Melanocyte of skin (primary cell): ENCODE measurements at places on chromosomes 7 and 10. TPM values are rescaled to one million over a fixed set of nuclear protein-coding genes. Genes with fewer than 3 reads are reported as not detected.

The TSPAN12 gene
- total RNA-seq, result 0.69 and 0.73 TPM in 2 replicates

The MMP21 gene
- under 0.01 TPM in 2 replicates for total RNA-seq

The NUTM2E gene
- under 0.01 TPM in 1 of 2 replicates, not detected in the other for total RNA-seq

The CD36 gene
- total RNA-seq, result 13.1 and 25.1 TPM in 2 replicates

The GRID2IP gene
- not detected in 2 replicates for total RNA-seq

The PRF1 gene
- not detected in 2 replicates for total RNA-seq

The IGF2BP3 gene
- total RNA-seq, result 42.3 and 90.1 TPM in 2 replicates

The EBLN1 gene
- not detected in 2 replicates for total RNA-seq

The NEUROG3 gene
- not detected in 2 replicates for total RNA-seq

The ACSL5 gene
- under 0.01 and 2.5 TPM in 2 replicates for total RNA-seq

The FOXI2 gene
- not detected in 2 replicates for total RNA-seq

The PIP gene
- total RNA-seq, result not detected in 2 replicates

The HABP2 gene
- total RNA-seq, result not detected in 2 replicates

The SKIDA1 gene
- total RNA-seq, result 0.62 and 0.67 TPM in 2 replicates

The WNT8B gene
- not detected in 2 replicates for total RNA-seq

The C7orf57 gene
- 0.33 and 0.62 TPM in 2 replicates for total RNA-seq

The SHOC2 gene
- 33.6 and 34.4 TPM in 2 replicates for total RNA-seq

The FAM25A gene
- total RNA-seq, result not detected in 2 replicates

The WAC gene
- 76.1 and 84.3 TPM in 2 replicates for total RNA-seq

The PRKAR2B gene
- total RNA-seq, result 10.2 and 11.4 TPM in 2 replicates

The NPC1L1 gene
- under 0.01 TPM in 1 of 2 replicates, not detected in the other for total RNA-seq
